ENCODE measurements at places on chromosomes 13 and 19. TPM values are rescaled to one million over a fixed set of nuclear protein-coding genes. Genes with fewer than 3 reads are reported as not detected.

Gene PDE4C
- 0.09 TPM for total RNA-seq

Gene WDR87
- total RNA-seq = not detected

Gene KLK14
- total RNA-seq = not detected

Gene KLF1
- total RNA-seq = not detected

Gene SIGLEC5
- not detected for total RNA-seq

Gene ZNF296
- 0.09 TPM for total RNA-seq

Gene POU2F2
- 0.19 TPM for total RNA-seq

Gene SCGB2B2
- total RNA-seq = 0.09 TPM

Gene GNG8
- not detected for total RNA-seq

Gene PTH2
- total RNA-seq = not detected

Gene TPP2
- total RNA-seq = 41.2 TPM

Gene CDX2
- not detected for total RNA-seq

Gene SPATA13
- total RNA-seq = 4.0 TPM

Gene CRX
- total RNA-seq = not detected

Gene ZNF805
- 30.9 TPM for total RNA-seq

Gene SELENOV
- not detected for total RNA-seq

Gene GFY
- total RNA-seq = not detected

Gene FPR1
- not detected for total RNA-seq

Gene OR4F17
- not detected for total RNA-seq

Gene CYP2B6
- total RNA-seq = not detected

Gene FBXL3
- total RNA-seq = 46.5 TPM

Gene PLIN3
- total RNA-seq = 109 TPM

Gene WASF3
- total RNA-seq = 4.4 TPM

All from endothelial cell of coronary artery (primary cell).